ENCODE measurements at places on chromosomes 11 and 22.

DNA sequence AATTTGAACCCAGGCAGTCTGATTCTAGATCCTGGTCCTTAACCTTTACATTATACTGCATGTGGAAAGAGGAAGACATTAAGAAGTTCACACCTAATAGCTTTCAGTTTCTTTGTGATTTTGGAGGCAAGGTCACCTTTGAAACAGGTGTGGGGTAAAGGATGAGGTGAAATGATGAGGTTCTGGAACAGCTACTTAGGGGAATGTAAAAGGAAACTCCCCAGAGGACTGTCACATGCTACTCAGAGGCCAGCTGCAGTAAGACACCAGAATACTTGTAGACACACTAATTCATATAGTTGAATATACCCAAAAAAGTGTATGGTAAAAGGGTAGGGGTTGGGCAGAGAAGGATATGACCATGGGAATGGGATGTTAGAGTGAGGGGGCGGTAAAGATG lies 5.4 kb downstream of the APIP start:
- no peak for DNase-seq

DNA sequence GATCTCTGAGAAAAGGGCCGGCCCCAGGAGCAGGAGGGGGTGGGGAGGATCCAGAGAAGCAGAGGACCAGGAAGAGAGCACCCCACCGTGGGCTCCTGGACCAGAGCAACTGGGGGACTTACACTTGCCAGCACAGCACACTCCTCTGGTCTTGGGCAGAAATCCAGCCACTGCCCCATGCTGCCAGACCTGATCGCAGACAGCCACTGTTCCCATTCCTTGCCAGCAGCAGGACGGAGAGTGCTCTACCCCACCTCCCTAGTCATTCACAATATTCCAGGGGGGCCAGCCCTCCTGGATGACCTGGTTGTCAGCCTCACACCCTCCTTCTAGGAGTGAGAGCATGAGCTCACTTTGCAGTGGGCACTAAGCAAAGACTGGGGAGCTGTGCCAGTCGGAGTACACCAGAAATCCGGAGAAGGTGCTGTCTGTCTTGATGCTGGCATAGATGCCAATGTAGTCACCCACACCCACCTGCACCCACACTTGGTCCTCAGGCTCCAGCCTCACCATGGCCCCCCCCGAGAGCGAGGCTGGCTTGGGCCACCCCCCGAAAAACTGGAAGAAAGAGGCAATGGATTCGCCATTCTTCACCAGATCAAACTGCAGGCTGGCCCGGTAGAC lies 1.6 kb downstream of the C1QTNF5 start:
- DNase-seq = no peak

DNA sequence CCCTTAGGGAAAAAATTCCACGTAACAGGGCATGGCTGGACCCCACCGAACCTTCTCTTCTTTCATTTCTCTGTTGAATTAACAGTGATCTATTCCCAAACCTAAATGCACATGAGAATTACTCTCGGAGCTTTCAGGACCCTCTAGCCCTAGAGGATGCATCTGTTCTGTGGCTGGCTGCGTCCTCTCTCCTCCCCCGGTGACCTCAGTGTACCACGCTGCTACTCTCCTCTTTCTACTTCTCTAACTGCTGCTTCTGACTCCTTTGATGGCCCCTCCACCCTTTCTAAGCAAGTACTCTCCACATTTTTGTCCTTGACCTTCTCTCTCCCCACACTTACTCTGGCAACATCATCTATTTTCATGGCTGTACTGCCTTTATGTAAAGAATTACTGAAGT lies 12.1 kb upstream of the APOA1 start:
- DNase-seq = no peak

DNA sequence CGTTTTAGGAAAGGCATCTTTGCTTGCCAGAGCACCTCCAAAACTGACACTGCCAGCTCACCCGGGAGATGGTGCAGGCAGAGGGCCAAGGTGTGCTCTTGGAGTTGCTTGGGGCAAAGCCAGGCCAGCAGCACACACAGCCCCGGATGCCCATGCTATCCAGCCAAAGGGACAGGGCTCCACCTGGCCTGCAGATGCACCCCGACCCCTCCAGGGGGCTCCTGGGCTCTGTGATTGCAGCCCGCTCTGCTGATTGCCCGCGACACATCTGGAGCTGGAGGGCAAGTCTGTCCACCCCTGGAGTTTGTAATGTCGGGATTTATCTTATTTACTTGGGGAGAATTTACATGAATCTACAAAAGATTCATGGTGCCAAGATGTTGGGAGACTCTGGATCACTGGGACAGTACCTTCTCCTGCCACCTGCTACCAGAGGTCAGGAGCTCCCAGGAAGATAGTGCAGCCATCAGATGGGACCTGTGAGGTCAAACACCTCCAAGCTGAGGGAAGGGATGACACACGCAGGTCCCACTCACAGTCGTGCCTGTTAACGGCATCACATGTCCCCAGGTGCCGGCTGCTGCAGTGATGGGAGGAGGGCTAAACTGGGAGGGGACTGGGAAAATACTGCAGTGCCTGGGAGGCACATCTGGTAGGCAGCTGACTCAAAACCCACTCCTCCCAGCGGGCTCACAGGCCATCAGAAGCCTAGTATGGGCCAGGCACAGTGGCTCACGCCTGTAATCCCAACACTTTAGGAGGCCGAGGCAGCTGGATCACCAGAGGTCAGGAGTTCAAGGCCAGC lies 17.2 kb downstream of the CBX7 start:
- DNase-seq = no peak

DNA sequence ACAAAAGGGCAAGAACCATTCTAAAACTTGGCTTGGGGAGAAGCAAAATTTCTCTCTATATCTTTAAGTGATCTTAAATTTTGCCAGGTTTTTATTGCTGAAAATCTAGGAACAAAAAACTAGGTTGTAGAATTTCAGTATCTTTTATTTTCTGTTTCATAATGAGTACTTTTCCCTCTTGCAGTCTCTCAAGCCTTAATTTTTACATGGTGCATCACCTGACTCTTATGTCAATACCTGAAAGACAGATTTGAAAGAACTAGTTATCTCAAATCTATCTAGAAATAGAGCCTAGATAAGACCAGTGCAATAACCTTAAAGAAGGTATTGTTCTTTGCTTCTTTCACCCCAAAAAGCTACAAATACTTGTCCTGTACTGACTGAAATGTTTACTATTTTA lies 122.1 kb downstream of the TRIM44 start:
- DNase-seq = no peak

DNA sequence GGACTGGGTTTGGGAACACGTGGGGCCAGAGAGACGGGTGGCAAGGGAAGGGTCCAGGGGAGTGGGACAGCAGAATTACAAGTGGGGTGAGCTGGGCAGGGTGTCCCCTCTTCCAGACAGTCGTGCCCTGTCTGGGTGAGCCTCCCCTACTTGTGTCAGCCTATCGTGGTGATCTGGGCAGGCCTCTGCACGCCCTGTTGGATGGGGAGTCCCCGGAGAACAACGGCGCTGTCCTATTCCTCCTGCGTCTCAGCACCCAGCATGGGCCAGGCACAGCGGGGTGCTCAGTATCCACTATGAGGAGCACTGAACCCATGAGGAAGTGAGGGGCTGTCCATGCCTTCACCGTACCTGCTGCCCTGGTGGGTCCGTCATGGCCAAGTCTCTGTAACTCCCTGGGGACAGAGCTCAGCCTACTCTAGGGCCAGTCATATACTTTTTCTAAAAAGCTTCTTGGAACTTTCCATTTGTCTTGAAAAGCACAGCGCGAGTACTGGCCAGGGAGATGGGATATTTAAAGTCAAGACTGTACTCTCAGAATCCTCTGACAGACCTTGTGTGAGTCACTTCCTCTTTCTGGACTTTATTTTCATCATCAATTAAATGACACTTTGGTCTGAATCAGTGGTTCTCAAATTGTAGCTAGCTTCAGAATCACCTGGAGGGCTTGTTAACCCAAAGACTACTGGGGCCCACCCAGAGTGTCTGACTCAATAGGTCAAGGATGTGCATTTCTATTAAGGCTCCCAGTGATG lies 81.7 kb upstream of the NECTIN1 start:
- DNase-seq = no peak

- DNase-seq = no peak
Observed at GRCh38 chr11:66643745-66644437, 5.4 kb downstream of the RBM4 start.

- no peak for DNase-seq
Observed at GRCh38 chr11:69202511-69203221, 46.9 kb downstream of the SMIM38 start.

GRCh38 chr11:35116245-35116644 lies 22.7 kb upstream of the CD44 start:
- DNase-seq = no peak

- DNase-seq = no peak
Observed at GRCh38 chr11:69891421-69892236, 72.4 kb upstream of the FGF3 start.

DNA sequence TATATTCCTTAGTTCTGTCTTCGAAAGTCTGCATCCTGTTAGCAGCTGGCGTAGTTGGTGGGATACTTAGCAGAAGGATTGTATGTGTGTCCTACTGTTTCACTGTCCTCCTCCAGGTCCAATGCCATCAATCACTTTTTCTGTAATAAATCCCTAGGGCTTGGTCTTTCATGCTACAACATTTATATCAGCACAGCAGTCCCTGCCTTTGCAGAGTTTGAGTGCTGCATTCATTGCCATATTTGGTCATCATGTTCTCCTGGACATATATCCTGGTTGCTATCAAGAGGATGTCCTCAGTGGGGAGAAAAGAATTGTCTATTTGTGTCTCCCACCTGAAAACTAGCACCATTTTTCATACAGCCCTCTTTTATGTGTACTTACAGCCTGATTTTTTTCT lies 67.0 kb downstream of the OR5AK2 start:
- no peak for DNase-seq

GRCh38 chr11:64000026-64000739 lies 13.9 kb downstream of the OTUB1 start:
- DNase-seq = no peak

GRCh38 chr11:128766591-128767081 lies 72.8 kb downstream of the FLI1 start:
- no peak for DNase-seq

GRCh38 chr11:128628325-128628673 lies 40.9 kb upstream of the ETS1 start:
- DNase-seq = no peak

- no peak for DNase-seq
Observed at GRCh38 chr11:123800036-123800435, 6.1 kb downstream of the OR6M1 start.

DNA sequence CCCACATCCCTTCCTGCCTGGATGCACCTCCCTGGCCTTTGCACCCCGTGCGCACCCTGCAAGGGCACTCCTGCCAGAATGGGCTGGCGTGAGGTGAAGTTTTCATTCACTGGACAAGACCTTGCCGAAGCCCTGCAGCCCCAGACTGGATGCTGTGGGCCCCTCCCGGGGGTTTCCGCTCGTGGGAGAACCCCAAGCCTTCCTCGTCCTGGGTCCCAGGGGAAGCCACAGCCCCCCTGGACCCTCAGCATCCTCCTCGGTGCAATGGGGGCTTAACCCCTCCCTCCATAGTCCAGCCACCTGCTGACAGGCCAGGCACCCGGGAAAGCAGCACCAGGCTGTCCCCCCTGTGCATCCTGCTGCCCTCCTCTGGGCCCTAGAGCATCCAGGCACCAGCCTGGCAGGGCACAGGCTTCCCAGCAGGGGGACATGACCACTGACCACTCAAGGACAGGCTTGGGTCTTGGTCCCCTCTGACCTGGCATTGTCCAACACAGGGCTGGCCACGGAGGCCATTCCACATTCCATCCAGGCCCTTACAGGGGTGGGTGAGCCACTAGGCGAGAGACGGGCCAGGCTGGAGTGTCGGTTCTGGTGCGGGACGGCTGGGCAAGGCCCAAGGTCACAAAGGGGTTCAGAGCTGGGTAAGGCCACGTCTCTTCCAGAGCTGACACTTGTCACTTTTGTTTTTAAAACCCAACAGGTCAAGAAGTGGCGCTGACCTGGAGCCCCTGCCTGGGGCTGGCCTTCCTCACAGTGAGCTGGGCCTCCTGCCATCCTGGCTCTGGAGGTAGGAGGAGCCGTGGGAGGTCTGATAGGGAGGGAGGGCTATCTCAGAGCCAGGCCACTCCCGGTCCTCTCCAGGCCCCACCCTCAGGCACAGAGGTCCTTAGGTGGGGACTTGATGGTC lies 41.5 kb upstream of the PPARA start:
- no peak for DNase-seq

- DNase-seq = no peak
Observed at GRCh38 chr22:49586873-49587272, 240.8 kb downstream of the BRD1 start.

GRCh38 chr11:82305123-82305522 lies 428.5 kb downstream of the FAM181B start:
- DNase-seq = no peak

GRCh38 chr11:79667380-79667779 lies 226.6 kb upstream of the TENM4 start:
- DNase-seq = no peak

- DNase-seq = peak; percentile 13
Observed at GRCh38 chr11:14974515-14975251, 2.5 kb upstream of the CALCA start.

DNA sequence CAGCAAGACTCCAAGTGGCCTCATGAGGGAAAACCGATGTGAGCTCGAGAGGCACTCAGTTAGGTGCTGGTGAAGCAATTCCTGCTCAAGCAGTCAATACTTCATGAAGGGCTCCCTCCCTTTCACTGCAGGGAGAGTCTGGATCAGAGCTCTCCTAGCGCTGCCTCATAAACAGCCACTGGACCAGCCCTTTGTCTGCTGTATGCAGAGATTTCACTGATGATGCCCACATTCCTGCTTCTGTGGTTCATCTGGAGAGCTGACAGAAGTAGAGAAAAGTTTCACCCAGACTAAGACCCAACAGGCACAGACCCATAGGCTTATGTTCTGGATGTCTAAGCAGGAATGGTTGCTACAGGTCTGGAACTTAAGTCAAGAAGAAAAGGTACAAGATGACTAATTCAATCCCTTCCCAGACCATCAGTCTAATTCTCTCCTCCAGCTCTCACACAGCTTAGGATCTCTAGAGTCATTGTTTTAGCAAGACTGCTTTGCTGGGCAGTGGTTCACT lies 4.0 kb downstream of the UCP2 start:
- no peak for DNase-seq

DNA sequence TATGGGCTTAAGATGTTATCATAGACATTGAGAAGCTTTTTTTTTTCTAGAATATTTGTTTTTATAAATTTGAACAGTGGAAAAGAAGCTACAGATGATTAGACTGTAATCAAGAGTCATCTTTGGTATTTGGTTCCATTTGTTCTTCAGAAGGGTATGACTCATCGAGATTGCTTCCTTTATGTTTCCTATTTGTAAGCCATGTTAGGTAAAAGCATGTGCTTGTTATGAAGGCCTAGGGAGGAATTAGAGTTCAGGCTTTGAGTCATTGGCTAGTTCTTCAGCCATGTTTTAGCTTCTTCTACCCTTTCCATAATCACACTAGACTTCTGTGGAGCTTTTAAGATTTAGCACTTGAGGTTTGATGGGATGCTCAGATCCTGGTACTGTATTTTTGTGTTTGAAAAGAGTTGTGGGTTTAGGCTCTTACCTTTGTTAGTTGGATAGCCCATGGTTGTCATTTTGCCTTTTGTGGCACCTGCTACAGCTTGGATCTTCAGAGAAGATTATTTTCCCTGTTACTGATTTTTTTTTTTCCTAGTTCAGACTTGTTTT lies 44.3 kb downstream of the POLD3 start:
- DNase-seq = peak; percentile 4

All from smooth muscle cell of the brain vasculature (primary cell).